ELR (cell line): ENCODE measurements at places on chromosomes 13 and 19.

DNA sequence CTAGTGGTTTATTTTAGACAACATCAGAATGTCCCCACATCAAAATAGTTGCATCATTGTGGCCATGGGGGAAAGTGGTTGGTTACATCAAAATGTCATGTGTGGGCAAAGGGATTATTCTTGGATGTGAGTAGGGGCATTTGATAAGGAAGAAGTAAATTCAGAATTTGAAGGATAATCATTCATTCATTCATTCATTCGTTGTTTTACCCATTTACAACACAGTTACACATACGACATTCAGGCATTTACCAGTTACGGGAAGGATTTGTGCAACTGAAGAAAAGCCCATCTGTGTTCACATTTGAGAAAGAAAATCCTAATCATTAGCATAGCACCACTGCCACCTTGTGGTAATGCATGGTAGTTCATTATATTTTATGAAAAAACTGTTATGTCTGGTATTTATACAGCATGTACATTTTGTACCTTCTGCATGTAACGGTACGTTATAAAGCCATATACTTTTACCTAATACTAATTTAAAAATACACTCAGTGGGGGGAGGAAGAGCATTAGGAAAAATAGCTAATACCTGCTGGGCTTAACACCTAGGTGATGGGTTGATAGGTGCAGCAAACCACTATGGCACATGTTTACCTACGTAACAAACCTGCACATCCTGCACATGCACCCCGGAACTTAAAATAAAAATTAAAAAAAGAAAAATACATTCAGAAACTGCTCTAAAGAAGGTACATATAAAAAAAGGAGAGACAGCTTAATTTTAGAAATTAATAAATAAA lies 62.1 kb downstream of the DGKH start:
- peak; percentile 79 for DNase-seq

DNA sequence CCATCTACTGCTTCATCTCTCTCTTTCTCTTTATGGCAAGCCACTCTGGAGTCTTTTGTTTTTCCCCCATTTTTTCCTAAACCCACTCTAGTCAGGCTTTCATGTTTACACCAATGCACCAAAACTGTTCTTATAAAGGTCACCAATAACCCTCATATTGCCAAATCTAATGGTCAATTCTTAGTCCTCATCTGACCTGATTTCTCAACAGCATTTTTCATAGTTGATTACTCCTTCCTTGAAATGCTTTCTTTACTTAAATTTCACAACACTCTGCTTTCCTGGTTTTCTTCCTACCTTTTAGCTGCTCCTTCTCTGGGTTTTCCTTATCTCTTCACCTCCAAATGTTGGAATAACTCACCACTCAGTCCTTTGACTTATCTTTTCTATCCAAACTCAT lies 47.9 kb downstream of the MICU2 start:
- DNase-seq = no peak

- no peak for DNase-seq
These were observed 30.0 kb downstream of the CEACAM1 start for GRCh38 chr19:42498169-42498757.

GRCh38 chr19:15210323-15210781 lies 9.6 kb upstream of the NOTCH3 start:
- DNase-seq = peak; percentile 86

DNA sequence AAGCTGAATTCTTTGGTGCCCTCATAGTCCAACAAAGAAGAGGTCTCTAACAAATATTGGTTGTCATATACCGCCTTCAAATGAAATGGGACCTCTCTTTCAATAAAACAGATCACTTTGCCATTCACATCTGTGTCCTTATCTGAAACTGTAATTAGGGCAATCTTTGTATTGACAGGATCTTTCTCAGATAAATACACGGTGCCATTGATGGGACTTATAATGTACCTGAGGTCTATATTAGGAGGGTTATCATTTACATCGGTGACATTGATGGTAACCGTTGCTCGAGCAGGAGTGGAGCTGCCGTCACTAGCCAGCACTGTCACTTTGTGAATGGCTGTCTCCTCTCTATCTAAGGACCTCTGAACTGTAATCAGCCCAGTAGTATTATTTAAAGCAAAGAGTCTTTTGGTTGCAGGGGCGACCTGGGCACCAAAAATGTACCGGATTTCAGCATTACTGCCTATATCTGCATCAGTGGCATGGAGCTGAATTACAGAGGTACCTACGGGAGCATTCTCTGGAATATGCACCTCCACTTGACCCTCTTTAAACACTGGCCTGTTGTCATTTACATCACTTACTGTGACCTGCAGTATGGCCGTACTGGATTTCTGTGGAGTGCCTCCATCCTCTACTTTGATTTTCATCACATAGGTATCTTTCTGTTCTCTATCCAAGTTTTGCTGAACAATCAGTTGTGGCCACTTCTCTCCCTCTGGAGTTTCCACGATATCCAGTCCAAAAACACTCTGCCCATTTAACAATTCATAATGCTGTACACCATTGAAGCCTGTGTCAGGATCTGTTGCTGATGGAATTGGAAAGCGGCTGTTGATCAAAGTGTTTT lies 2.8 kb downstream of the PCDH9 start:
- DNase-seq = no peak

DNA sequence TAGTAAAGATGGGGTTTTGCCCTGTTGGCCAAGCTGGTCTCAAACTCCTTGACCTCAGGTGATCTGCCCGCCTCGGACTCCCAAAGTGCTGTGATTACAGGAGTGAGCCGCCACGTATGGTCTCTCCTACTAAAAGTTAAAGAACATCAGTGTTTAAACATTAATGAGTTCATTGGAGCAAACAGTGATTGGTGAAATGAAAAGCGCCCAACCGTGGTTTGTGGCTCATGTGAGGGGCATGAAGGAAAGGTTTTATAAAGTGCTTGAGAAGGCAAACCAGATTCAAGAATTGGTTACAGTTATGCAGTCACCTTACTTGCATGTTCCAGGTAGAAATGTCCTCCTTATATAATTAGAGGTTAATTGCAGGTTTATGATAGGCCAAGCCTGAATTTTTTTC lies 109.5 kb downstream of the ZNF675 start:
- no peak for DNase-seq

DNA sequence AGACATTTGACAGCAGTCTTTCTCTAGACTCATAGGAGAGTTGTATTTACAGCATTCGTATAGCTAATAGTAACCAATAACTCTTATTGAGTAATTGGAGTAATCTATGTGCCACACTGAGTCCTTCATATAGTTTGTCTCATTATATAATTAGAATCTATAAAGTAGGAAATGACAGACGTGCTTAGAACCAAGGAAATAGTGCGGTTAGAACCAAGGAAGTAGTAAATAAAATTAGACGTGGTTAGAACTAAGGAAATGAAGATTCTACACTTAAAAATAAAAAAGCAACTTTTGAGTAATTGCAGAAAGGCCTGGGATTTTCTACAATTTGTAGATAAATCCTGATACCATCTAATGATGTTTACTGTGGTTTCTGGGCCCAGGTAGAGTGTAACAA lies 107.8 kb upstream of the TNFSF11 start:
- no peak for DNase-seq

GRCh38 chr19:1311543-1312091 lies 25.9 kb downstream of the EFNA2 start:
- no peak for DNase-seq
